HuH-7 (cell line): ENCODE measurements at places on chromosomes 16 and 17.

GRCh38 chr17:44198721-44199552 lies 747 bp downstream of the ATXN7L3 start:
- peak; percentile 87 for DNase-seq

- DNase-seq = no peak
Measured at GRCh38 chr17:79174905-79175856, 100.6 kb downstream of the ENGASE start.

DNA sequence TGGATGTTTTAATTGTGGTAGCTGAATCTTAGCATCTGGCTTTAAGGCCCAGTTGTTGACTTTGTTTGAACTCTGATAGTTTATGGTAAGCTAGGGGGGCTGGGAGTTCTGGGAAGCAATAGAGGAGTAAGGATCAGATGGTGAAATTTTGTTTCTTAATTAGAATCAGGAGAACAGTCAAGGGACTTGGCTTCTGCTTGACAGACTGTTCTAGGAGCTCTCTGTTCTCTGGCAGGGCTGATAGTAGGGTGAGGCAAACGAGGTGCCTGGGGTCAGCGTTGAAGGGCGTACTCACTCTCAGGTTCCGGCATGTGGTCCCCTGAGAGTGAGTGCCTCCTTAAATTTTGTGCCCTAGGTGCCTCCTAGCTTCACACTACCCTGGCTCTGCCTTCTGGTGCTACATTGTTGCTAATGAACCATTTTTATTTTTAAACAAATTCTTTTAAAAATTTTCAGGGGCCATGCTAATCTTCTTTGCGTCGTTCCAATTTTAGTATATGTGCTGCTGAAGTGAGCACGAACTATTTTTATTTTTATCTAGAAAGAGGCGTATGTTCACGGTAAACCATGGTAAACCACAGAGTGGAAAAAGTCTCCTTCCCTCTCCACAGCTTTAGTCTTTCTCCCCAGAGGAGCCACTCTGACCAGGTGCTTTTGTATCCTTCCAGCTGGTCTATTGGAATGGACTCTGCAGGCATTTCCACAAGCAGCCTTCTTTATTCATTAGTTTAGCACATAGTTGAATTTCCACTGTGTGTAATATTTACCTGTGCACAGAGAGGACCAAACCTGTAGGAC lies 19.7 kb downstream of the SLC7A6 start:
- no peak for DNase-seq

DNA sequence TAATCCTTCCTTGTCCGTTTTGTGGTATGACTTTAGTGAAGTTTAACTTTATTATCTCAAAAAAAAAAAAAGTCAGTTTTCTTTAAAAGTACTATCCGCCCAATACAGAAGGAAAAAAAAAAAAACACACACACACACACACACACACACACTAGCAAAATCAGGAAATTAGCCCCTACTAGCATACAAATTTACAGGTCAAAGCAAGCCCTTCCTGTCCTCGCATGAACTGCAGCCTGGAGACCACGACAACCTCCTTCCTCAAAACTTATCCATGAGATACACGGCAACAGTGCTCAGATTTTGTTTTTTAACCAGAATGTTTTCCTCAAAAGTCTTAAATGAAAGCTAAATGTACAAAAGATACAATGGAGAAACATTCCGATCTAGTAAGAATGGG lies 16.2 kb downstream of the NCOR1 start:
- no peak for DNase-seq

GRCh38 chr17:42886283-42887176 lies 14.1 kb upstream of the G6PC1 start:
- DNase-seq = peak; percentile 74

DNA sequence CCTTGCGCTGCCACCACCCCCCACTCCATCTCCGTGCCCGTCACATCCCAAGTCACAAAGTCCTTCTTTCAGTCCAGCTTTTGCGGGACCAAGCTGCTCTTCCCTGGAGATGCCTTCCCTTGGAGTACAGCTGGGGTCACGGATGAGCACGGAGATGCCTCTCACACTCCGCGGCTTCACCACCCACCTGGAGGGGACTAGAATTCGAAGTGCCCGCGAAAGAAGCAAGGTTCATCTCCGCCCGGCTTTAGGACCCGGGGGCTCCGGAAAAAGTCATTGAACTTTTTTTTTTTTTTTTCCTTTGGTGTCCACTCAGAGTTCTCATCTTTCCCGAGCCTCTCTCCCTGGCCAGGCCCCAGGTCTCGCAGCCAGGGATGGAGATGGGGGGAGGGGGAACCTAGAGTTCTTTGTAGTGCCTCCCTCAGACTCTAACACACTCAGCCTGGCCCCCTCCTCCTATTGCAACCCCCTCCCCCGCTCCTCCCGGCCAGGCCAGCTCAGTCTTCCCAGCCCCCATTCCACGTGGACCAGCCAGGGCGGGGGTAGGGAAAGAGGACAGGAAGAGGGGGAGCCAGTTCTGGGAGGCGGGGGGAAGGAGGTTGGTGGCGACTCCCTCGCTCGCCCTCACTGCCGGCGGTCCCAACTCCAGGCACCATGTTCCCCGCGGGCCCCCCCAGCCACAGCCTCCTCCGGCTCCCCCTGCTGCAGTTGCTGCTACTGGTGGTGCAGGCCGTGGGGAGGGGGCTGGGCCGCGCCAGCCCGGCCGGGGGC lies at the start of gene FKBP10:
TSS of gene FKBP10 (plus strand) at position 624 of the 771 bp plus-strand sequence. CDS start at position 655, 31 bp downstream.
- peak; percentile 77 for DNase-seq

GRCh38 chr17:82219083-82219482 lies 6.4 kb upstream of the CCDC57 start:
- no peak for DNase-seq

DNA sequence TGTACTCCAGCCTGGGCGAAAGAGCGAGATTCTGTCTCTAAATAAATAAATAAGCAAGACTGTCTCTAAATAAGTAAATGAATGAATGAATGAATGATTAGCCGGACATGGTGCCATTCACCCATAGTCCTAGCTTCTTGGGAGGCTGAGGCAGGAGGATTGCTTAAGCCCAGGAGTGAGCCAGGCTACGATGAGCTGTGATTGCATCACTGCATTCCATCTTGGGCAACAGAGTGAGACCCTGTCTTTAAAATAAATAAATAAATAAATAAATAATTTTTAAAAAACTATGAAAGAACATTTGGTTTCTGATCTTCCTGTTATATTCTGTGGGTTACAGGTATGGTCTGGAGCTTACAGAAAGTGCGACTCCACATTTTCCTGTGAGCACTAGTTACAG lies 65.0 kb downstream of the C17orf58 start:
- no peak for DNase-seq

- no peak for DNase-seq
Measured at GRCh38 chr16:2343211-2343610, 2.7 kb upstream of the ABCA3 start.
